ENCODE measurements at places on chromosomes 4 and X.

DNA sequence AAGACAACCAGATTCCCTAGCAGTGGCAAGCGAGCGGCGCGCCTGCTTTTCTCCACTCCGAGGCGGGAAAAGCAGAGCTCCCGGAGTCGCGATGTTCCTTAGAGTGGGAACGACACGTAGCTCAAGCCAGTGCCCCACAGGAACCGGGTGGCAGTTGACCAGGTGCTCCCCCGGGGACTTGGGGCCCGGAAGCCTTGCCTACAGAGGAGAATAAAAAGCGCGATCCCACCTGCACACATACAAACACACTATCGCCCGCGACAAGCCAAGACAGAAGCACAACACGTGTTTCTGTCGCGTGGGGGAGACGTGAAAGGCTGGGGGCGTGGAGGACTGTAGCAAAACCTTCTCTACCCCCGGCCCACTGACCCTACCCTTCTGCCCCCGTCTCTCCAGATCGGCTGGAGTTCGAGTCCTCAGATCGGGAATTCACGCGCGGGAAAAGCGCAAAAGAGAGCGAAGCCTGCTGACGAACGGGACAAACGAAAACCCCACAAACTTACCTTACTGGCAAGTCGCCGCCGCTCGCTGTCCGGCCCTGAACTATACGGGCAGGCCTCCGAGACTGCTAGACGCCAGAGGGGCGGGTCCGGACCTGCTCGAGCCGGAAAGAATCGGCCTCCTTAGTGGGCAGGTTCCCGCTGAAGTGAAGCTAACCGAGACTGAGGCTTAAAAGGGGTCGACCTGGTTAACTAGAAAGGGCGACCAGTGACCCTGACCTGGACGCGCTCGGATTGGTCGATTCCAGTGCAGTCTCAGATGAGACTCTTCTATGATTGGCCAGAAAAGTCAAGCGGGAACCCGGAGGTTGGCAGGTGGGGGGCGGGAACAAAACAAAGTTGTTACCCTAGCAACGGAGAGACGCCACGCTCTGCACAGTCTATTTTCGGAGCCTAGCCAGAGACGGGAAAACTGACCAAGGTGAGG is at the start of the genes DNAAF6 and NUP62CL:
Gene DNAAF6 (plus strand): TSS at position 842 of the 927 bp plus-strand sequence. CDS start 6,265 bp downstream, outside the sequence.
Gene NUP62CL (minus strand): TSS at position 664 of the 927 bp plus-strand sequence. CDS start 31,287 bp downstream, outside the sequence.
- peak; percentile 9 for DNase-seq

DNA sequence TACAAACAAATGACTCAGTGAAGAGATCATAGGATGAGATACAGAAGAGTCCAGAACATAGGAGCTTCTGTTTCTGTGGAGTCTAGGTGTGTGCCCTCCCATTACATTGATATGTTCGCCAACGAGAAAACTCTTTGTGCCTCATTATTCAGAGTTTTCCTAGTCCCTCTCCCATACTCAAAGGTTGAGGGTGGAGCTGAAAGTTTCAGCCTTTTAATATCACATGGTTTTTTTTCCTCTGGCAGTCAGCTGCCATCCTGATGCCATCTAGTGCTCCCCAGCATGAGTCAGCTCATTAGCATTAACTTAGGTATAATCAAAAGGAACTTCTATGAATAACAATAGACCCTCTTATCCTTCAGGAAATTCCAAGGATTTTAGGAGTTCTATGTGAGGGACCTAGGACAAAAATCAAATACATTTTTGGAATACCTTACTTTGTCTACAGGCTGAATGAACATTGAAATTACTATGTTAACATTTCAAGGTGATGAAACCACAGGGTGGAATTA is 559.6 kb upstream of the AMOT start:
- no peak for DNase-seq

DNA sequence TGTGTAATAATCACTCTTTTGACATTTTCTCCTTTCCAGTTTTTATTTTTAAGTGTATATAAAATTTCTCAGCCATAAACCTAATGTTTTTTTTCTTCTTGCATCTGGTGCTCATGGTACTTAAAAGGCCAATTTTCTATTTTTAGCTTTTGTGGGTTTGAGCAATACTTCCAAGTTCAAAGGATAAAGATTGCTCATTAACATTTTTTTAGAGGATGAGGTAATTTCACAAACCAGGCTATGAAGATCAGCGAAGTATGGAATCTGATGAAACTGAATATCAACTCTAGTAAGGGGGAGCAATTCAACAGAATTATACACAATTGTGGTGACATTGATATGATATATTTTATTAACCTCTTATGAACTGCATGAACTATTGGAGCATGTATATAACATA is 25.8 kb upstream of the KLHL34 start:
- DNase-seq, result no peak

DNA sequence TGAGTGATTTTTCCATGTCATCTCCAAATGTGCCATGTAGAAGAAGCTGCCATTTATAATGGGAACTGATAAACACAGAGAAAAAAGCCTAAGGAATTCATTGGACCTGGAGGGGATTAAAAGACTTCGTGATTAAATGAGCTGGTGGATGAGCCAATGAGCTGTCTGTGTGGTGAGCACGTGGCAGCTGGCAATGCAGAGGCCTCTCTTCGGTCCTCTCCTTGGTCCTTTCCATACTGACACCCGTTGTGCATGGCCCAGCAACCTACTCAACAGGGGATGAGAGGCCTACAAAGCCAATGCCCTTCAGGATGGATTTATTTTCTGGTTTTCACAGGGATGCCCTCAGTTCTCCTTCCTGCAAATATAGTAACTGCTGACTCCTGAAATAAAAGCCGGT is 87.7 kb upstream of the STS start:
- DNase-seq, result no peak

- DNase-seq, result no peak
These were observed 27.1 kb upstream of the DCLK2 start for GRCh38 chr4:150051111-150051510.

- no peak for DNase-seq
These were observed 41.9 kb upstream of the PDHA2 start for GRCh38 chr4:95798003-95798402.

DNA sequence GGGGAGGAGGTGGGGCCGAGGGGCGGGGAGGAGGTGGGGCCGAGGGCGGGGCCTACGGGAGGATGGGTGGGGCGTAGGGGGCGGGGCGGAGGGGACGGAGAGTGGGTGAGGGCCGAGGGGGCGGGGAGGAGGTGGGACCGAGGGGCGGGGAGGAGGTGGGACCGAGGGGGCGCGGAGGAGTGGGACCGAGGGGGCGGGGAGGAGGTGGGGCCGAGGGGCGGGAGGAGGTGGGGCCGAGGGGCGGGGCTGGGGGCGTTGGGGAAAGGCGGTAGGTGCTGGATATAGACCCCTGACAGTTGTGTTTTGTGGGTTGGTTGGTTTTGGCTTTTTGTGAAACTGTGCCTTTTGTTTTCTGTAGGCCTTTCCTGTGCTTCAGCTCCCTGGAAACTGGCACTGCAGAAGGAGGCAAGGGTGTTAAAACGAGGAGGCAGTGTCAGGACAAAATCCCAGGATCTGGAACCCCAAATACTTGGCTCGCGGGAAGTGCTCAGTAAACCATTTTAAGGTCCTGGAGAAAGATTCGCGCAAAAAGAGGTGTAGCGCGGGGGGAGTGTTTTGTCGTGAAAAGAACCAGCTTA is 580 bp upstream of the MMGT1 start:
- no peak for DNase-seq

DNA sequence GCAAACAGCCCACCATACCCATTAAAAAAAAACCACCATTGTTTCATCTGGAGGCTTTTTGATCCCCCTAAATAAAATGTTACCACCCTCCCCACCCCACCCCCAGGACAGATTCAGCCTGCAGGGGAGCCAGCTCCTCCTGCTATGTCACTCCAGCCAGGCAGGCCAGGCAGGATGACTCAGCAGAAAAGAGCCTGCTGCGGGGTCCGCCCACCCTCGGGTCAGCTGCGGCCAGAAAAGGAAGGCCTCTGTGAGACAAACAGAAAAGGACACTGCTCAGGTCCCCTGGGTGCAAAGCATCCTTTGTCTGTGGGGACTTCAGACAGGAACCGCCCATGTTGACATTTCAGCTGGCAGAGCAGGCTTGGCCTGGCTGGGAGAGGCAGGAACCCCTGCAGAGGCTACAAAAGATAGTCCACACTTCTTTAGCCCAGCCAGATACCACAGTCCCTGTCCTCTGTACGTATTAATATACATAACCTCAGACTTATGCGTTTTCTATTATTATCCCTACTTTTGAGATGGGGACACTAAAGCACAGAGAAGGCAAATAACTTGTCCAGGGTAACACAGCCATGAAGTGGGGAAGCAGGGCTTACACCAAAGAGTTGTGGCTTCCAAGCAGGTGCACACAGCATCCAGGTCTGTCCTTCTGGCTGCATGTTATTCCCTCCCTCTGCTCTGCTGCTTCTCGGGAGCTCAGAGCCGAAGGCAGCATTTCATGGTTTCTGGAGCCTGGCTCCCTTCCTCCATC is 147.7 kb downstream of the CPEB2 start:
- peak; percentile 88 for DNase-seq

GRCh38 chrX:120310861-120311726 is at the start of gene TMEM255A:
TMEM255A (minus strand) TSS chrX:120311461; CDS start chrX:120311309, 152 bp downstream.
- DNase-seq, result no peak

DNA sequence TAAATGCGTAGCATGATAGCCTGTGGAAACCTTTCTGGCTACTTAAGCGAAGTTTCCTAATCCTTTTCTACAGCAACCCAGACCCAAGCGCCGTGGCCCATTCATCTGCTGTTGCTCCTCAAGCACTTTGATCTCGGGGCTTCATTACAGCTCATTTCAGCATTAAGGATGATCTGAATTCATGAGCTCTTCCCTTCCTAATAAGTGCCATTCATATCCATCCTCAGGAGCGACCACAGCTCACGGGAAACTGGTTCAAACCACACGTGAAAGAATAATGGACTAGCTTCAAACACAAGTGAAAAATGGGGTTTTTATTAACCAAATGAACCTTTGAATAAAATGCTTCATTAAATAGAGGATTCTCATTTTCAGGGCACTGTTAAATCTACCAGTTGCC is 202.6 kb upstream of the LEF1 start:
- DNase-seq, result no peak

- DNase-seq, result no peak
These were observed 29.1 kb upstream of the MMAA start for GRCh38 chr4:145589916-145590702.

- peak; percentile 73 for DNase-seq
These were observed 30.3 kb upstream of the GLRB start for GRCh38 chr4:157045507-157046127.

- DNase-seq, result no peak
These were observed 53.6 kb downstream of the AWAT2 start for GRCh38 chrX:69996113-69996468.

DNA sequence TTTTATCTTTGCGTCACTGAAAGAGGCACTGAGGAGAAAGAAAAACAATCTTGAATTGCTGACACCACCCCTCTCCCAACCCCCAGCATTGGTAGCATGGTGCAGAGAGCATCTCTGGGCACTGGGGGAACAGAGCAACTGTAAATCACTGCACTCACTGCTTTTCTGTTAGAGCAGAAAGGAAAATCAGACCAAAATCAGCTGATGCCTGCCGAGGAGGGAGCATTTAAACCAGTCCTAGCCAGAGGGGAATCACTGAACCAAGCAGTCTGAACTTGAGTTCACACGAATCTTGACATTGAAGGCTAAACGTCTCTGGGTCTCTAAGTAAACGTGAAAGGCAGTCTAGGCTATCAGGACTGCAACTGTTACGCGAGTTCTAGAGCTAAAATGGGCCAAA is 205.8 kb downstream of the SPANXN4 start:
- no peak for DNase-seq

- DNase-seq, result no peak
These were observed 100.4 kb downstream of the KLHL8 start for GRCh38 chr4:87120010-87120409.

Measured in AG08396 (cell line).